ENCODE measurements at places on chromosomes 2 and 18. TPM values are rescaled to one million over a fixed set of nuclear protein-coding genes. Genes with fewer than 3 reads are reported as not detected.

DNA sequence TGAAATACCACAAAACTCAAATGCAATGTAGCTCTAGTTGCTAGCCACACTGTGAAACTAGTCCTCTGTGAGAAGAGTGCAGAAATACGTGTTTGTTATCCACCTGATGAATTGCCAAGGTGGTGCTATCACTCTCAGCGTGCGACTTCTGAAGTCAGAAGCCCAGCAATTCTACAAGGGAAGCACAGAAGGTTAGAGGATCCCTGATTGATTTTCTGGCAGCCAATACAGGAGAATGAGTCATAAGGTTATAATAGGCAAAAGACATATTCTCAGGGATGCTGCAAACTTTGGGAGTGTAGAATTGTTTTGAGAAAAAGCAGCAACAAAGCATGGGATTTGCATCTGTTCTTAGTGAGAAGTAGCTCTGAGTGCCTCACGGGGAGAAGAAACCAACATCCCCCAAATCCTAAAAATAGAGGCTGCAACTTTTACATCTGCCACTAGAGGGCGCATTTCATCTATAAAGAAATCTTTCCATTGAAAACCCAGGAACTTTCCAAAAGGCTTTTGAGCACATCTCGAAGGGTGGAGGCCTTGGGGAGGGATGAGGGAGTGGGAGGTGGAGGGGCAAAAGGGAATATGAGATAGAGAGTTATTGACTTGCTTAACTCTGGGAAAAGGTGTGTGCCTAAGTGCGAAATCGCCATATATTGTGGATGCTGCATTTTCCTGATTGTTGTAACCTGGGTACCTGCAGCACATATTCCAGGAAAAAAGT, 78.0 kb downstream of the TMEM182 start:
- no peak for DNase-seq

Gene RTP5
- total RNA-seq: 2.2 TPM

GRCh38 chr18:13246121-13246520, 27.6 kb downstream of the LDLRAD4 start:
- DNase-seq: no peak

DNA sequence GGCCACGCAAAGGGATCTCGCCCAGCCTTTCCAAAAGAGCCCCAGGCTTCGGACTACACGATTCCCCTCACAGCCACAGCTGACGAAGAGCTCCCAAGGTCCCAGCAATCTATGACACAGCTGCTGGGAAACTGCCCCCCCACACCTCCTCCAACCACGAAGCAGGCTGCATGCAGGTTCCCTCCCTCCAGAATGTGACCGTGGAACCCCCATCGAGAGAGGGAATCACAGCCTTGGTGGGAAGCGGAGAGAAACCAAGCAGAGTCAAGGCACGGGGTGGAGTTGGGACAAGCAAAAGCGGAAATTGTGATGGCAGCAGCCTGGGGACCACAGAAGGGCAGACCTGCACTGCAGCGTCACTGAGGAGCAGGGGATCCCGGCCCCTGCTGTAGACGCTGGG, 50.3 kb downstream of the KCNF1 start:
- peak; percentile 58 for DNase-seq

GRCh38 chr2:46298522-46299353, 1.5 kb downstream of the EPAS1 start:
- peak; percentile 88 for DNase-seq
